ENCODE measurements at places on chromosomes 6 and 20.

- no peak for DNase-seq
Measured at GRCh38 chr6:63581355-63582013, 9.2 kb downstream of the LOC128125822 start.

- DNase-seq: no peak
Measured at GRCh38 chr6:156634048-156634447, 143.1 kb upstream of the ARID1B start.

GRCh38 chr6:112241820-112242429 is 12.4 kb downstream of the LAMA4 start:
- no peak for DNase-seq

GRCh38 chr6:3813150-3813780 is 35.9 kb upstream of the FAM50B start:
- no peak for DNase-seq

GRCh38 chr6:164882236-164882635 is 427.2 kb downstream of the C6orf118 start:
- no peak for DNase-seq

GRCh38 chr6:117399126-117399525 is 26.6 kb downstream of the ROS1 start:
- DNase-seq: no peak

- no peak for DNase-seq
Measured at GRCh38 chr20:50701041-50701963, 10.0 kb upstream of the RIPOR3 start.

DNA sequence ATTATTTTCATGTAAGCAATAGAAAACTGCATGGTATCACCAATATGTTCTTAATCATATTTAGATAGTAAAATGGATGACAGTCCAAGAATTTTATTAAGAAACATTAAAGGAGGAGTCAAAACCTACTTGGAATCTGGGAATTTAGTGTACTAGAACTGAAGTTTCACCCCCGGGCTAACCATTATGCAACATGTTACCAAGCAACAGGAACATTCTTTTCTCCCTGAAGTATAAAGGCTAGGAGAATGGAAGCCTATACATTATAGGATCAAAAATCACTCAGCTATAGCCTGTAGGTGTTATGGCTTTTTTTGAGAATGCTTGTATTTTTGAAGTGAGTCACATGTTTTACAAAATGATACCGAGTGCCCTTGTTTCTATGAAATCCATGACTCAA is 538.3 kb downstream of the GRIK2 start:
- no peak for DNase-seq

GRCh38 chr6:21616005-21616404 is 22.5 kb downstream of the SOX4 start:
- no peak for DNase-seq

DNA sequence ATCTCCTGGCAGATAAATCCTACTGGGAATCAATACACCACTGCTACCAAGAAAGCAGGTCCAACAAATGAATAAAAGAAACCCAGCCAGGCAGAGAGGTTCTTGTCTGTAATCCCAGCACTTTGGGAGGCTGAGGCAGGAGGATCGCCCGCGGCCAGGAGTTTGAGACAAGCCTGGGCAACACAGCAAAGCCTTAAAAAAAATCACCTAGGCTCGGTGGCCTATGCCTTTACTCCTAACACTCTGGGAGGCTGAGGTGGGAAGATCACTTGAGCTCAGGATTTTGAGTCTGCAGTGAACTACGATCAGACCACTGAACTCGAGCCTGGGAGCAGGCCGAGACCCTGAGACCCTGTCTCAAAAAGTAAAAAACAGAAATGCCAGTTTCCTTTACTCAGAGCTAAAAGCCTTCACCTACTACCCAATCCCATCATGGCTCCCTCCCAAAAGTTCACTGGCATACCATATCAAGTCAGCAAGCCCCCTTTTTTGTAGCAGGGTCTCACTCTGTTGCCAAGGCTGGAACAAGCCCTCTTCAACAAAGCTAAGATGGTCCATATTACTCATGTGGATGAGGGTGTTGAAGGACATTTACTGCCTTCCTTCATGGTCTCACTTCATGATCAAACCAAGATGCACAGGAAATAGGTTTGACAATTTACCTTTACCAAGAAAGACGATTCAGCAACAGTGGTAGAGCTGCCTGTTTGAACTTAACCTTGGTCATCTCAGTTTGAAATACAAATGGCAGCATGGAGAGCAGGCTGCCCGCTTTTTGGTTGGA is 5.3 kb downstream of the SNX5 start:
- DNase-seq: no peak

DNA sequence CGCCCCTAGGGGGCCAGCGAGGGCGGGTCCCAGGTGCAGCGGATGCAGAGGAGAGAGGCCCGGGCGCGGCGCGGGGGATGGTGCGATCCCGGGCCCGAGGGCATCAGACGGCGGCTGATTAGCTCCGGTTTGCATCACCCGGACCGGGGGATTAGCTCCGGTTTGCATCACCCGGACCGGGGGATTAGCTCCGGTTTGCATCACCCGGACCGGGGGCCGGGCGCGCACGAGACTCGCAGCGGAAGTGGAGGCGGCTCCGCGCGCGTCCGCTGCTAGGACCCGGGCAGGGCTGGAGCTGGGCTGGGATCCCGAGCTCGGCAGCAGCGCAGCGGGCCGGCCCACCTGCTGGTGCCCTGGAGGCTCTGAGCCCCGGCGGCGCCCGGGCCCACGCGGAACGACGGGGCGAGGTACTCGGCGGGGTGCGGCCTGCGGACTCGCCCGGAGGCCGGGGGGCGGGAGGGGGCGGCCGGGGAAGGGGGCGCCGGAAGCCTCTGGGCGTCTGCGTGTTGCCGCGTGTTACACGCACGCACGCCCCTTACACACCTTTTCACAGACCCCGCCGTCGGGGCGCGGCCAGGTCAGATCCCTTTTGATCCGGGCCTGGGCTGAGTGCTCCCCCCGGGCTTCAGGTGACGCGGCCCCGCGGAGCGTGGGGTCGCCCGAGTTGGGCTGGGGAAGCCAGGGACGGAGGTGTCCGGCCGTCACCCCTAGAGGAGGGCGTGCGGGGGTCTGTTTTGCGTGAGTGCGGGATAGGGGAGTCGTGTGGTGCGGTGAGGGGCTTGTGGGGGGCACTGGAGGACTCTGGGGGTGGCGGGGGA is 412 bp downstream of the TRIB3 start:
- peak; percentile 48 for DNase-seq

DNA sequence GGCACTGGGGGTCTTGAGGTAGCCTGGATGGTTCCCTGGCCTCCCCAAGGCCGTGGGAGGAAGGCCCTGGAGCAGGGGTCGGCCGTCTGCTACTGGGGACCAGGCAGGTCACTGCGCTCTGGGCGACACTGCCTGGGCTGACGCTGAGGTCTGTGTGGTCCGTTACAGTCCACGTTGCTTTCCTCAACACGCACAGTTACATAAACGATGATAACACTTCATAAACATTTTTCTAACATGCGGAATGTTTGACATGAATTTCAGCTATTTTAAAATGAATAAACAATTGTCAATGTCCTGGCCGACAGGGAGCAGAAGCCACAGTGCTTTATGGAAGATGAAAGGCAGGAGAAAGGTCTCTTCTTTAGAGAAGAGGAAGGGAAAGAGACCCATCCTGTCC is 10.2 kb upstream of the RBBP8NL start:
- DNase-seq: no peak
